ENCODE measurements at places on chromosomes 7 and 10.

DNA sequence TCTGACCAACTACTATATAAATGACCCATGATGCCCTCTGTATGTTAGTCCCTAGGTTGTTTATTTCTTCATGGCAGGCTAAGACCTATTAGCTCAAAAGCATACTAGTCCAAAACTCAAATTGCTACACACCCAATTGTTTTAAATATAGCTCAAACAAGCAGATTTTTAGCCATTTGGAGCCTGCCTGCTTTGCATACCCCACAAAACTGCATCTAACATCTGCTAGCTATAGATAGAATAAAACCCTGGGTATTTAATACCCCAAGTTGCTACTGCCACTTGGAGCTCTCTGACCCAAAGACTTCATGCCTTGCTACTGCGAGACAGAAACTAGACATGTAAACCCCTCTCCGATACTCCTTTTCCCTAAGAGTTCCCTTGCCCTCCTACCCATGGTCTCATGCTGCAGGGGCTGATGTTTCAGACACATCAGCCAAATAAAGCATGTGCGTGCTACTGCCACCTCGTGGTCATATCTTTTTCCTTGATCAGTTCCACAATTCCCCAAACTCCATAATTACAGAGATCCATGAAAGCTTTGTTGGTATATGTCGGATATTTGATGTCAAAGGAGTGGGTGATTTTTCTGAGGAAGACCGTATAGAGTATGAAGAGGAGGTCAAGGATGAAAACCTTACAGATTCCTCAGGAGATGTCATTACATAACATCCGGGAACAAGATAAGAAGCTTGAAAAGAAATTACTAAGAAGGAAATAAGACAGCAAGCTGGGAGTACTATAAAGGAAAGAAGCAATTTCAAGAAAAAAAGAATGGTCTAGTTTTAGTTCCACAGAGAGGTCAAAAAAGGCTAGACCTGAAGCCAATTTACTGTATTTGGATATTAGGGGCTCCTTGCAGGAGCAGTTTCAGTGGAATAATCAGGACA is 386.6 kb downstream of the SH2D4B start:
- no peak for DNase-seq

DNA sequence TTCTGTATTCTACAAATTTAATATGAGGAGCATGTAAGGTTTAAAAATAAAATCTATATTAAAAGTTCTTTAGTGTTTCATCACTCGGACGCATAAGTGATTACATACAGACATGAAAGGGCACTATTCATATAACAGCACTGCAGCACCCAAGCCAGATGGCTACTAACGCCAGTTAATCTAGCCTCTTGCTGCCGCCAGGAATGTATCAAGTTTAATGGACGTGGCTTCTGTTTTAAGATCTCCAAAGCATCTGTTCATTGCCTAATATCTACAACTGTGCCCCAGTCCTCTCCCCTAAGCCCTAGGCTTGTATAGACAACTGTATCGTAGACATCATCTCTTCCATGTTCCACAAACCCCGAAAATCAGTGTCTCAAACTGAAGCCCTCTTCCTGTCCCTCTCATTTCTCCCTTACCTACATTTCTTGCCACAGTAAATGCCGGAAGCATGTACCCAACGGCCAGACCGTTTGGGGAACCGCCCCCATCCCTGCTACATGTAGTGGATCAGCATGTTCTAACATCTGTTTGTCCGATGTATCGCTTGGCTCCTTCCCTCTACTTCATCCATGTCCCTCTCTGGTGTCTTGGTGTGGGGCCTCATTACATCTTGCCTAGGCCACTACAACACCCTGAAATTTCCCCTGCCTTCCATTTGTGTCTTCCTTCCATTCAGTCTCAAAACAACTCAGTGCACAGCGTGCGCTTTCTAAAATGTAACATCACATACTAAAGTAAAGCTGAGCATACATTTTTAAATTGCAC is 147.5 kb upstream of the RSU1 start:
- no peak for DNase-seq

DNA sequence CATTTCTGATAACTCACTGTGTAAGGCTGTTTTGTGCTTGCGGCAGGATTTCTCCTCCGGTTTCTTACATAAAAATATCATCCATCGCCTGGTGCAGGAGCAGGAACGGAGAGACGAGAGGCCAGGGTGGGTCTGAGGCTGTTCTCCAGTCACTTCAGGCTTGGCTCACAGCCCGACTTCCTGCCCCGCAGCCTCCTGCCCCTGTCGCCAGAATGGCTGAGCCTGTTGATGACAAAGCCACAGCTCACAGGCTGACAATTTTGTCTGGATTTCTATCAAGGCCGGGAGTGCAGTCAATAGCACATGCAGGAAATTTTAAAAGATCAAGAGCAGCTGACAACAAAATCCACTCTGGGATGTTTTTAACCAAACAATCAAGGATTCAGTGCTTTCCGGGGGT is 229.7 kb upstream of the ZNF32 start:
- DNase-seq = no peak

- no peak for DNase-seq
Observed at GRCh38 chr7:21938463-21938862, 7.2 kb downstream of the CDCA7L start.

Measured in activated gamma-delta T cell treated with Interleukin-2 at 50 U/mL for 16 hours (primary cell).